EL (cell line): ENCODE measurements at places on chromosomes 2 and 18.

DNA sequence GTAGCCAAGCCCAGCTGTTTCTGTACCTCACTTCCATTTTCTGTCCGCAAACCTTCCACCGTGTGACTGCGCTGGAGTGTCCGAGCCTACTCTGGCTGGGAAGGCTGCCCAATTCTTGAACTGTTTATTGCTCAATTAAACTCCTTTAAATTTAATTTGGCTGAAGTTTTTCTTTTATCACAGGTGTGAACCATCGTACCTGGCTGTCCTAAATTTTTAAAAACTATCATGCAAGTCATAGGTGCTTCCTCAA, 6.2 kb upstream of the RNU2-63P start:
- DNase-seq: no peak

DNA sequence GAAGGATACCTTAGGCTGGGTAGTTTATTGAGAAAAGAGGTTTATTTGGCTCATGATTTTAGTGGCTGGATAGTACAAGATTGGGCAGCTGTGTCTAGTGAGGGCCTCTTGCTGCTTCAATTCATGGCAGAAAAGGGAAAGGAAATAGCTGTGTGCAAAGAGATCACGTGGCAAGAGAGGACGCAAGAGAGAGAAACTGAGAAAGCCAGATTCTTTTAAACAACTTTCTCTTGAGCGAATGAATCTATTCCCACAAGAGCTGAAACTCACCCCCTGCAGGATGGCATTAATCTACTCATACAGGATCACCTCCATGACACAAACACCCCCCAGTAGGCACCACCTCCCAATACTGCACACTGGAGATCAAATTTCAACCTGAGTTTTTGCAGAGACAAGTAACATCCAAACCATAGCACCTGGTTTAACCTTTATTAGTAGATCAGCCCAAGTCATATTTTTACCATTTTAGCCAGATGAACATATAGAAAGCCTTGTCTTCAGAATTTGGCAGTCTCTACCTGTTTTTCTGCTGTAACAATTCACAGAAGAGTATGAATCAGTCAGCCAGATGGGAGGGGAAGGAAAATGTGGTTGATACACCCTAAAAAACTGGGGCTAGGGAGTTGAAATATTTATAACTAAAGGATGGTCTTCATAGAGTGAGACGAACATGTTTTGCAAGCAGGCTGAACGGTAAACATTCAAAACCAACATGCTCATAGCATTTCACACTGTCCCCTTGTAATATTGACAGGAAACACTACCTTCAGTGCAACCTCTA, 73.9 kb upstream of the NCKAP5 start:
- no peak for DNase-seq

DNA sequence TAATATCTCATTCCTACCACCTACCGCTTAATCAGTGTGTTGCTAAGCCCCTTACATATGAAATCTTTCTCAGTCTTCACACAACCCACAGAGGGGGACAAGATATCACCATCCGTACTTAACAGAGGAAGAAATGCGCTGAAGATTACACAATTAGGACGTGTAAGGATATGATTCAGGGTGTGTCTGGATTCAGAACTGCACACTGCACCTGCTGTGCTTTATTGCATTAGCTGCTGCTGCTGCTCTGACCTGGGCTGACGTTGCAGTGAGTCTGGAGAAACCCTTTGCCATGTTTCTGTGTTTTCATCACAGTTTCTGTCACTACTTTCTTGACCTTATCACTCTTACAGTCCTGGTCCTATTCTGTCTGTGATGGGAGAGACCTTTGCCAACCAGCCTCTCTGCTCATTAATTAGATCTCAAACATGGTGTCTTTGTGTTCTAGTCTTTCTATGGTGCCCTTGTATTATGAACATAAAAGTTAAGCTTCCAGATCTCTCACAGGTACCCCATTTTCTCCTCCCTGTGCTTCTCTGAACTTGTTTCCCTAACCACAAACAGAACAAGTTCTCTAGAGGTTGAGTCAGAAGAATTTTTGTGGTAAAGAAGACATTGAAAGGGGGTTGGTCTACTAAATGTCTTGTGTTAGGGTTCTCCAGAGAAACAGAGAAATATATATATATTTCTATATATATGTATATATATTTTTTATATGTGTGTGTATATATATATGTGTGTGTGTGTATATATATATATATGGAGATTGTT, 92.9 kb upstream of the CYP1B1 start:
- DNase-seq: peak; percentile 61

- DNase-seq: no peak
These were observed 223.7 kb downstream of the ACKR3 start for GRCh38 chr2:236793023-236794011.

GRCh38 chr2:236661061-236661761, 91.6 kb downstream of the ACKR3 start:
- peak; percentile 80 for DNase-seq

DNA sequence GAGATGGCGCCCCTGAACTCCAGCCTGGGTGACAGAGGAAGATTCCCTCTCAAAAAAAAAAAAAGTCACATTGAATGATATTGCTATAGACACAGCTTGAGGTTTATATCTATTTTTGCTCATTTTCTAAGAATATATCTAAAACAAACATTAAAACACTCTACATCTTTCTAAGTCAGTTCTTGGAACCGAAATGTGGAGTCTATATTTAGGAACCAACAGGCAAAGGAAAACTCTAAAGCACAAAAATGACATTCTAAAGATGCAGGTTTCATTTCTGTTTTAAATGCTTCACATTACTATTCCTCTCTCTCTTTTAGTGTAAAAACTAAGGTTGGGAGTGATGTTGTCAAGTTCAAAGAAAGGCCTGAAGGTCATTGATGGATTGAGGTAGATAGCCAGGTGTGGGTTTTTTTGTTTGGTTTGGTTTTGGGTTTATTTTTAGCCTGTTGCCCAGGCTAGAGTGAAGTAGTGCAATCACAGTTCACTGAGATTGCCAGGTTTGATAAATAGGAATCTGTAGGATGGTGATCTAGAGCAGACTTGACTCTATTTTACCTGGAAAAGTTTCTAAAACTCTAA, 194.0 kb upstream of the RBBP8 start:
- DNase-seq: no peak

- no peak for DNase-seq
These were observed 13.4 kb upstream of the LRPPRC start for GRCh38 chr2:44009136-44009735.

GRCh38 chr2:208620487-208620978, 213.9 kb downstream of the PTH2R start:
- no peak for DNase-seq

DNA sequence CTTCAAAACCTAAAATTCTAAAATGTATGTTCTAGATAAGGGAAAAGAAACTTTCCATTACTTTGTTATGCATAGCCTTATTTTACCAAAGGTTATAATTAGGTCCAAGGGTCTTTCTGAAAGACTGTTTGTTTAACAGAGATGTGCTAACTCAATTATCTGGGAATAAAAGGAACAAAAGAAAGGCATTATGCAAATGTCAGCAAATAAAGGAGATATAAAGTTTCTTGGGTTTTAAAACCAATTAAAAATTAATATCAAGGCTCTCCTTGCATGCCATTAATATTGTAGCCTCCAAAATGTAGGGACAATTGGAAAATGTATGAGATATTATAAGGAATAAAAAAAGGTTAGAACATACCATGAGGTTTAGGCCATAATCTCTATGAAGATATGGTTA, 87.8 kb upstream of the DOCK10 start:
- DNase-seq: no peak

- no peak for DNase-seq
These were observed 6.8 kb downstream of the COPS8 start for GRCh38 chr2:237092506-237092905.

DNA sequence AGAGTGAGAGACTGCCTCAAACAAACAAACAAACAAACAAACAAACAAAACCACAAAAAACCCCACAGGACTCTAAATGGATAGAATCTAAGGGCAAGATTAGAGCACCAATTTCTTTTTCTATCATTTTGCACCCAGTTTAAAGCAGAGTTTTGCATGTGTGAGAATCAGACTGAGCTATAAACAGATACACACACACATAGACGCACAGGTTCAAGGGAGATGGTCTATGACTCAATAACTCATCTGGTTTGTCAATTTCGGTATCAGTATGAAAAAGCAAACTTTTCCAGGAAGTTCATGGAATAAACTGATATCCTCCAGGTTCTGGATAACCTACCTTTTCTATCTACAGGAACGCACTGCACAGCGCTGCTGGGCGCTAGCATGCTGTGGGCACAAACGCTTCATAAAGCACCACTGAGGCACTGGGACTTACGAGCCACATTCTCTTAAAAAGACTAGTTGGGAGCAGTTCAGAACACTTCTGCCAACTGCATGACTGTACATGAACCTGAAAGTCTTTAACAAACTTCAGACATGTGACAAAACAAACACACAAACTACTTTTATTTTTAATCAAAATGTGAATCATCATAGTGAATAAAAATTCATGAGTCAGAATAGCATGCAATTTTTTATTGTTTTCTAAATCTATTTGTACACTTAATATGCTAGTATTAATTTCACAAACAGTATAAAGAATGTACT, 46.6 kb downstream of the ID2 start:
- no peak for DNase-seq

- DNase-seq: no peak
These were observed 43.1 kb downstream of the IKZF2 start for GRCh38 chr2:213108308-213108707.

DNA sequence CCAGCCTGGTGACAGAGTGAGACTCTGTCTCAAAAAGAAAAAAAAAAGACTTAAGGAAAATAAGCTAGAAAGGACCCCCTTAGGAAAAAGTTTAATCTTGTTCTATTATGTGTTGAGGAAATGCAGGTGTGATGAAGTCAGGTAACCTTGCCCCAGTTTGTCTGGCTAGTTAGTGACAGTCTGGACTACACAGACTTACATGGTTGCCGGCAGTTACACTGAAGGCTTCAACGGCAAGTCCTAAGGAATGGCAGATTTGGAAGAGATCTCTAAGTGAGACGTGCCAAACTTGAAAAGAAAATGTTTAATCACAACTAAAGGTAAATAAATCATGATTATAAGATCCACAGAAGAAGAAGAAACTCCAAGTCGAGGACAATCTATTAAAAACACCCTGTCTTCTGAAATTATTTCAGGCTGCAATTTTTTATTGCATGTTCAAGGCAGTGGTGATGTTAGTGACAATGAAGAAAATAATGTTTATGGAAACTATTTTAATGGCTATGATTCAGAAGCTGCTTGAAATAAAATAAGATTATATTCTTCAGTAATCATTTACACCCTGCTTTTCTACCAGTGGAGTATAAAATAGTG, 84.2 kb downstream of the TTC27 start:
- no peak for DNase-seq

- DNase-seq: no peak
These were observed 29.5 kb downstream of the SNTG2 start for GRCh38 chr2:980176-980575.

GRCh38 chr2:207341112-207341750, 175.5 kb upstream of the KLF7 start:
- no peak for DNase-seq

DNA sequence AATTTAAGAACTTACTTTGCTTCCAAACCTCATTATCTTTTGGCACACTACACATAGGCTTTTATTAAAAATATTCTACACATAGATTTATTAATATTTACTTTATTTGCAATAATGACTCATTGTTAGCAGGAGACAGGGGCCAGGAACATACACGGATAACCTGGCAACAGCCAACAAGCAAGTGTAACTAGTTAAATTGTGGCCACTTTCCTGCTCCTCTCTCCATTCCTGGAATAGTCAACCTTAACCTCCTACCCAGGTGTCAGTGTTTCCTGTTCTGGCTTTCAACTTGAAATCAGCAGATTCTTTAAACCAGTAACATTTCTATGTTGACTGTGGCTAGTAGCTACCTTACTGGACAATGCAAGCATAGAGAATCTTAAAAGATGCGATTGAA, 26.5 kb downstream of the ACVR1 start:
- no peak for DNase-seq

DNA sequence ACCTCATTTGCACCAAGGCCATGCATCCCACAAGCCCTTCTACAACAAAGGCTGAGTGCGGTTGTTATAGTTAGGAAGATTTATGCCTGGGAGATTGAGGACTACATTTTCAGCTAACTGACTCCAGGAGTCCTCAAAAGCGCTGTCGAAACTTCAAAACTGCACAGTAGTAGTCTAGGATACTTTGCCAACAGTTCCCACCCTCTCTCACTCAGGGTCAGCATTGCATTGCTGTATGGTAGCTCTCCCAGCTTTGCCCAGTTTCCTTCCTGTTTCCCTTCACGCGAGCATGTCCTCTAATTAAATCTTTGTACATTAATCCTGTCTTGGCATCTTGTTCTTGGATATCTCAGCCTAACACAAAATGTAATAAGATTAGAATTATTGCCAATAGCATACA, 420.6 kb upstream of the UBE2E3 start:
- no peak for DNase-seq

DNA sequence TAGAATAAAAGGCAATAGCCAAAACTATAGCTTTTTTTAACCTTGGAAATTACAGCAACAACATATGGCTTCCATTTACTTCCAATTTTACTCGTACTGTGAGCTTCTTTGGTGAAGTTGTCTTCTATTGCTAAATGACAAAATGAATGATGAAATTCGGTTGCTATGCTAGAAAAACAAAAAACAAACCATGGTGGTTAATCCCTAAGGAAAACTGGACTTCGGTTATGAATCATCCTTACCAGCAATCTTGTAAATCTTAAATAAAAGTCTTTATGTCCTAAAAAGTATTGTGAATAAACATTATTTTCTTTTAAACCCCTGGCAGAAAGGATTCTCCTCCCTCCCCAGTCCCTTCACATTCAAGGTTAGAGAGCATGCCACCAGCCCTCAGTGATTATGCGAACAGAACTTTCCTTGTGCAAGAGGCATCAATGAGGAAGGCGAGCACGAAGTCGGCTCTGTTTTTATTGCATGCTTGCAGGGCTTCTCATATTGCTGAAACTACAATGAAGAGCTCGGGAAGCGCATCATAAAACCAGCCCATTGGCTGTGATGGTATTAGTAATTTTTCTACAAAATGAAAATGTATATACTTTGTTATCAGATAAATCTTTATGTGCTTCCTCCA, 62.9 kb downstream of the ZNF521 start:
- DNase-seq: peak; percentile 79

DNA sequence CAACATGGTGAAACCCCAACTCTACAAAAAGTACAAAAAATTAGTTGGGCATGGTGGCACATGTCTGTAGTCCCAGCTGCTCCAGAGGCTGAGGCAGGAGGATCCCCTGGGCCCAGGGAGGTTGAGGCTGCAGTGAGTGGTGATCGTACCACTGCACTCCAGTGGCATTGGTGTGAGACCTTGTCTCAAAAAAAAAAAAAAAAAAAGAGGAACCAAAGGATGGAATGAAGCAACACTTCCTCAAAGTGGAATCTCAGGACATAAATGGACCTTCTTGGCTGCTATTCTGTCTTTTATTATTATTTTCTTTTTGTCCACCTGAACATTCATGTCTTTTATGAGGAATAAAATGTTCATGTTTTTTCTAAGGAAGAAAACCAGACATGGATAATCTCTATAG, 13.7 kb downstream of the GEMIN6 start:
- DNase-seq: no peak

DNA sequence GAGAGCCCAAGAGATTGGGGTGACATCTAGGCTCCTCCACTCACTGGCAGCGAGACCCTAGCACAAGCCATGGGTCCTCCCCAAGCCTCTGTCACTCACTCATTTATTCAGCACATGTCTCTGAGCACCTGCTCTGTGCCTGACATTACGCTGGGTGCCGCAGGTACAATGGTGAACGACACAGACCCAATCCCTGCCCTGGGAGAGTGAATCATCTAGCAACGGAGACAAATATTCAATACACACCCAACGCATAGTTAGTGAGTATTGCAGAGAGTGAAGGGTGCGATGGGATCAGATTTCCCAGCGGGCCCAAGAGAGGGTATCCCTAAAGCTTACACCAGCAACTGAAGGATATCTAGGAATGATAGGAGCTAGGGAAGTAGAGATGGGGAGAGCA, 45.5 kb downstream of the ZFP36L2 start:
- no peak for DNase-seq
